AG09319 (cell line): ENCODE measurements at places on chromosomes 12 and 14.
A peak's percentile ranks its signal among the peaks of the same experiment; 100 is the strongest.

DNA sequence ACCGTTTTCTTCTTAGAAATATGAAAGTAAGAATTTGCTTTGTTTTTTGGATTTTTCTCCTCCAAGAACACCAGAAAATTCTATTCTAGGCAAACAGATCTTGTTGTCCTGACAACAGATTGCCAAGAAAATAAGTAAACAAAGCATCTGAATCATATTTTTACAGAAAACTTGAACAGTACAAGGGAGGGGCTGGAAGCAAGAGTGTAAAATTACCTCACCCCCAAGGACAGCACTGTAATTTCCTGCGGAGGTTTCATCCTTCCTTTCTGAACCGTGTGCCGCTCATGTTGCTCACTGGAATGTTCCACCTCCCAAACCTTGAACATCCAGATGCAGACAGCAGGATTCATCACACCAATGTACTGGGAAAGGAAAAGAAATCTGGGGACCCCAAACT, 5.4 kb upstream of the CAMKK2 start:
- DNase-seq = no peak

- no peak for DNase-seq
These were observed 157.5 kb downstream of the NRXN3 start for GRCh38 chr14:78327426-78328221.

GRCh38 chr12:115362339-115362976, 678.5 kb upstream of the TBX3 start:
- DNase-seq = no peak

DNA sequence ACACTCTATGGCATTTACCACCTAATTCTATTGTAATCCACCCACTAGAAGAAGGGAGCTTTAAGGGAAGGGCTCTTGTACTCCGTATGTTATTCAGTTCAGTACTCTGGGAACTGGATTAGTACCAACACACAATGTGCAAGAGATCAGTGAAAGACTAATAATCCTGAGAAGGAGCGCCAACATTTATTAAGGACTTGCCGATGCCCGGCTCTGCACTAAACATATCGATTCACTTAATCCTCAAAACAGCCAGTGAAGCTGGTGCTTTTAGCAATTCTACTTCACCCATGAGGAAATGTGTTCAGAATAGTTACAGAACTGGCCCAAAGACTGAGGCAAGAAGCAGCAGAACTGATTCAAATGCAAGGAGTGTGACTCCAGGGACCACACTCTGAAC, 80.9 kb downstream of the RPS6KA5 start:
- DNase-seq = no peak

GRCh38 chr12:26691234-26691970, 141.6 kb downstream of the ITPR2 start:
- DNase-seq = peak; percentile 50

DNA sequence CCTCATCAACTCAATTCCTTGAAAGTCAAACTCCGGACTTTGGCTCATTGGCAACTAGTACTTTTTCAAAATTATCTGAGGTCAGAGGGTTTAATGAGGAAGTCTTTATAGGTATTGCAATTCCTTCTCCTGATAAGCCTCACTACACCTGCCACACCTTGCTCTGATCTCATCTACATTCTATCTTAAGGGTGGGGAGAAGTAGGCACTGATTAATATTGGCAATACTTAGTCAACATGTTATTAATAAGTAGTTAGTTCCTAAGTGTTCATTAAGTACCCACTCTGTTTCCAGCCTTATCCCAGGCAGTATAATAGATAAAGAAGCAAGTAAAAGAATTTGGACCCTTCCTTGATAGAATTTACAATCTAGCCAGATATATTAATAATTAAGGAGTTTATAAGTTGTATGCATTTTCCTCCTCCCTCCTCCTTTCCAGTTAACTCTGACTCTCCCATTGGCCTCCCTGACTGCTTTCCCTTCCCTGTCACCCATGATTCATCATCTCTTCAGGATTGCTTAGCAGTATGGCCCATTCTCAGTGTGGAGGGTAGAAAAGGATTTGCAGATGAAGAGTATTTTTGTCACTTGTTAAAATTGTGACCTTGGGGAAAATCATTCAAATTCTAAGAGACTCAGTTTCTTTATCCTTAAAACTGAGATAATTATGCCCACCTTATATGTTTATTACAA, 231.0 kb upstream of the ATP2B1 start:
- DNase-seq = no peak

- no peak for DNase-seq
These were observed 196.3 kb downstream of the TSPAN9 start for GRCh38 chr12:3273409-3273853.

DNA sequence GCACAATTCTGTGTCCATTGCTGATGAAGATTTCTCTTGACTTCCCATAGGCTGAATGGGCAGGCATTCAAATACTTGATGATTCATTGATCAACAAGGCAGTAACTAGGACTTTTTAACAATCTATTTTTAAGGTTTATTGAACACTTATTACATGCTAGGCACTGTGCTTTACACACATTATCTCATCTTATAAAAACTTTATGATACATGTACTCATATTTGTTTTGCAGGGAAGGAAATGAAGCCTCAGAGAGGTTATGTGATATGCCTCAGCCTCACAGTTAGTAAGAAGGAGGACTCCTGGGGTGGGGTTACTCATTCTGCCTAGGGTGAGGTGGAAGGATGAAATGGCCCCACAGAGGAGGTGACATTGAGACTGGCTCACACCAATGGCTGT, 12.9 kb upstream of the EMP1 start:
- DNase-seq = no peak

- no peak for DNase-seq
These were observed 290.3 kb downstream of the PAWR start for GRCh38 chr12:79400481-79400880.

- DNase-seq = no peak
These were observed 28.0 kb downstream of the NELL2 start for GRCh38 chr12:44847888-44848702.

DNA sequence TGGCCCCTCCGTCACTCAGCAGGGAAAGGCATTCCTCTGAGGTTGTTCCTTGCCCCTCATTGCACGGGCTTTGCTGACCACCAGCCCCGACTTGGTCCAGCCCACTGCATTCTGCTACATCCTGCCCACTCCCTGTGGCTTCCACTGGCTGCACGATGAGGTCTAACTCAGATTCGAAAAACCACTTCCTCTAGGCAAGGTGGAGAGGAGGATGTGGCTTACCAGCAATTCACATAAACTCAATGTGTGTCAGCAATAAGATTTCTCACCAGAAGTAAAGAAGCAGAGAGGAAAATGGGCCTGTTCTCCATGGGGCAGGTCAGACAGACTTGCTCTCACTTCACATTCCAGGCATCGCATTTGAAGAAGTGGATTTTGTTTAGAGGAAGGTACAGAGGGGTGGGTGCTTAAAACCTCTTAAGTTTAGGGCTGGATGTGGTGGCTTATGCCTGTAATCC, 14.7 kb downstream of the GPR68 start:
- DNase-seq = no peak

DNA sequence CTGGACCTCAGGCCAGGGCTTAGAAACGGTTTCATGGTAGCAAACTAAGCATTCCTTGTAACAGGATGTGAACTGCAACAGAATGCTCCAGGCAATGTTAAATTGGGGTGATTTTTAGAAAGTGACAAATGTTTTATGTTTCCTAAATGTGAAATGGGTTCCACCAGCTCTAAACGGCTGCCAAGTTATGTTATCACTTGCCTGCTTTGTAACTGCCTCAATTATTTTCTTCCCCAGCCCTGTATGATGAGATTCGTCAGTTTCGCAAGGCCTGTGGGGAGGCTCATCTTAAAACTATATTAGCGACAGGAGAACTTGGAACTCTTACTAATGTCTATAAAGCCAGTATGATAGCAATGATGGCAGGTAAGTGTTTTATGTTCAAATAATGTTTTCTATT, 70.9 kb downstream of the DERA start:
- DNase-seq = no peak

GRCh38 chr12:107657133-107657532, 28.5 kb upstream of the PWP1 start:
- DNase-seq = no peak

DNA sequence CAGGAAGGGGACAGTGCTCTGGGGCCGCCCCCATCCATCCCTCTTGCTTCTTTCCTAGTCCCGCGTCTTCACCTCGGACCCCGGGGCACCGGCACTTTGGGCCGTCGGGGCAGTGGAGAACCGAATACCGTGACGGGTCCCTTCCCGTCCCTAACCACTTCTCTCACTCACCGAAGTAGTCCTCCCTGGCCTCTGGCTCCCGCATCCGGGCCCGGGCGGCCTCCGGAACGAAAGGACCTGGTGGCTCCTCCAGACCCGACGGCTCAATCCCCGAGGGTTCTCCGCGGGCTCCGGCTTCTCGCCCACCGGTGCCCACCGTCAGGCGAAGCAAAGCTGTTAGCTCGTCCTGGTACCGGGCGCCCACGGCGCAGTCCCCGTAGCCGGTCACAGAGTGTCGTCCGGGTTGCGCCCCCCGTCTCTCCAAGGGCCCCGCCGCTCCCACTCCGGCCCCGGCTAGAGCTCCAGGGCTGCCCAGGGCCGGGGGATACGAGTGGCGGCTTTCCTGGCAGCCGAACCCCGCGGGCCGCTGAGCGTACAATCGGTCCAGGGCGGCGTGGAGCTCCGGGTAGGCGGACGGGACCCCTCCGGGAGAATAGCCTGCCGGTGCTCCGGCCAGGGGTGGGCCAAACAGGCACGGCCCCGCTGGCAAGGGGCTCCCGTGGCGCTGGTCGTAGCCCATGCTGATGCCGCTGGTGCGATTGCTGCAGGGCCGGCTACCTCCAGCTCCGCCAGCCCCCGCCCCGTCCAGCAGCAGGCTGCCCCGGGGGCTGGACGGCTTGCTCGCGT, 1.1 kb downstream of the AJUBA start:
- no peak for DNase-seq

DNA sequence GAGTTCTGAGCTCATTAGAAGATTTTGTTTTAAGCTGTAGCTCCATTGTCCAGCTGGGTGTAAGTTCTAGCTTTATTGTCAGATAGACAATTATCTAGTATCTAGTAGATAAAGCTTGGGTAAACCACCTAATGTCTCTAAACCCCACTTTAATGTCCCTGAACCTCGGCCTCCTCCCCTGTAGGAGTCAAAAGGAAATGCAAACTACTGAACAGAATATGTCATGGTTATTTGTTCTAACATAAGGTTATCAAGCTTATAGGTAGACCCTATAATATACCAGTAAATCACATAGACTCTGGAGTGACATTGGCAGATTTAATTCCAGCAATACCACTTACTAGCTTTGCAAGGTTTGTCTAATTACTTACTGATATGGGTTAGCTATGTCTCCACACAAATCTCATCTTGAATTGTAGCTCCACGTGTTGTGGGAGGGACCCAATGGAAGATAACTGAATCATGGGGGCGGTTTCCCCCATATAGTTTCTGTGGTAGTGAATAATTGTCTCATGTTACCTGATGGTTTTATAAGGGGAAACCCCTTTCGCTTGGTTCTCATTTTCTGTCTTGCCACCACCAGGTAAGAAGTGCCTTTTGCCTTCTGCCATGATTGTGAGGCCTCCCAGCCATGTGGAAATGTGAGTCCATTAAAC, 29.4 kb downstream of the BCAT1 start:
- no peak for DNase-seq

DNA sequence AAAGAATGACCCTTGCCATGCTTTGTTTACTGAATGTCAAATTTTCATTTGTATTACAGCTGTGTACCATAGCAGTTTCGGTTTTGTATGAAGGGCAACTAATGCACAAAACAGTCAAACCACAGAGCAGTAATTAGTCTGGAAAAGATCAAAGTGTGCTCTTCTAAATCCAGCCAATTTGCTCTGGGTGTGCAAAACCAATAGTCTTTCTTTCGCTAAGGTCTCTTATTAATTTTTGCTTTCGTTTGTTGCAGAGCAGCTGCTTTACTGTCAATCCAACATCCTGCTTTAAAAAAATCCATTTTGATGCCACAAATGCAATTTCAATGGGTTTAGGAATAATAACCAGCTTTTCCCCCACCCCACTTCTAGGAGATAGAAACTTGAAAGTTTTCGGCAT, 114.2 kb downstream of the BRMS1L start:
- no peak for DNase-seq

DNA sequence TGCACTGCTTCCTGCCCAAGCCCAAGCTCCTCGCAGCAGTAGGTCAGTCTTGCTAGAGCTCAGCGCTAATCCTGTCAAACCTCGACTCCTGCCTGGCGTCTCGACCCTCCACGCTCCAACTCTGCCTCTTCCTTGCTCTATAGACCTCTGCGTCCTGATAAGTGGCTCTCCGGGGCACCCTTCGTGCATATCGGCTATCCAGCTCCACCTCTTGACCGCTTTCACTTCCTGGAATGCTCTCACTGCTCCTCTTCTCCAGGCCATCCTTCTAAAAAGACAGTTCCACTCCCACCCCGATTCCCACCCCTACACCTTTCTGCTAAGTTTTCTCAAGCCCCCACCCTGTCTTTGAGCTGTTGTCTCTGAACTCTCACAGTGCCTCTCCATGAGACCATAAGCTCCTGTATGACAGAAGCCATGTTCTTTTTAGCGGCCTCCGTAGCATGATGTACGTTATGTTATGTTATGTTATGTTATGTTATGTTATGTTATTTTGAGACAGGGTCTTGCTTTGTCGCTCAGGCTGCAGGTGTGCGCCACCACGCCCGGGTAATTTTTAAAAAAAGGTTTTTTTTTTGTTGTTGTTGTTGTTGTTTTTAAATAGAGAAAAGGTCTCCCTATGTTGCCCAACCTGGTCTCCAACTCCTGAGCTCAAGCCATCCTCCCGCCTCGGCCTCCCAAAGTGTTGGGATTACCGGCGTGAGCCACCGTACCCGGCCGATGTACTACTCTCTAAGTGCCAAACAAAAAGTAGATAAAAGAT, 601 bp downstream of the COX14 start:
- no peak for DNase-seq

DNA sequence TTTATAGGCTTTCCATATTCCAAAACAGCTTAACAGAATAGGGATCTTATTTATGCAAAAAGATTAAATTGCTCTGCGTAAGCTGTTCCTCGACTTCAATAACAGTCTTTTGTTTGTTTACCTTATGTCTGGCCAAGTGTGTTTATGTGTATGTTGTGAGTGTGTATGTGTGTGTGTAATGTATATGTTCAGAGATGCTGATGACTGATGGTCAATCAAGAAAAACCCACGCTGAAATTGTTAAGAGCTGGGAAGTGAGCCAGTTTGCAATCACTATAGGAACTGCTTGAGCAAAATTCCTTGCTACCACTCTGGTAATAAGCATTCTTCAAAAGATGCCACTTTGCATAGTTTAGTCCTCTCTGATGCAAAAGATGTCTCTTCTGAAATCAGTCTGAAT, 59.6 kb downstream of the PRKD1 start:
- peak; percentile 18 for DNase-seq

DNA sequence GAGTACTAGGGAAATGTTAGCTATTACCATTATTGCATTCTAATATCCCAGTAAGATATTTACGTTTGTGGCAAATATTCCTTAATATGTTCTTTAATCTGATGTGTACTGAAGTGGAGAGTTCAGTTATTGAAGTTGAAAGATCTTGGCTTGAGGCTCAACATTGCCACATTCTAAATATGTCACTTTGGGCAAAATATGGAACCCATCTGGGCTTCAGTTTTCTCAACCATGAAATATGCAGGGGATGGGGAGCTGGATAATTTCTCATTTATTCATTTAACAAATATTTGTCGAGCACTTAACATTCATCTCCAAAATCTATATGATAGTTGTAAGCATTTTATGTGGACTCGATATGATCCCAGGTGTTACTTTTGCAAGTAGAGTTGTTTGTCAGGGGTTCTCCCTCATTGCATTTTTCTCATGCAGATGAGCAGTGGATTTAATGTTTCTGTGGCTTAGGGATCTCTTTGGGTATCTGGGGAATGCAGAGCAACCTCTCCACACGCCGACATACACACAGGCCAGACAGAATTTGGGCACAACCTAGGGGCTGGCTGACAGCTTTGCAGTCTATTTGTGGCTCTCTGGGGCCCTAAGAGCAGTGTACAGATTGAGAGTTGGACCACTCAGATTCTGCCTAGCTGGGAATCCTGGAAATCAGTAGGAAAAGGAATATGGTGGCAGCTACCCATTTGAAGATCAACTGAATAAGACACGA, 26.6 kb upstream of the APPL2 start:
- DNase-seq = no peak
